ENCODE measurements at places on chromosomes 5 and 9. TPM values are rescaled to one million over a fixed set of nuclear protein-coding genes. Genes with fewer than 3 reads are reported as not detected.

Gene MTREX
- total RNA-seq = 78.8 TPM

Gene FGF1
- total RNA-seq = 6.8 TPM

Gene GARIN3
- total RNA-seq = not detected

Gene SPINK5
- 0.09 TPM for total RNA-seq

Gene SV2C
- total RNA-seq = 9.3 TPM

Gene TAF11L5
- not detected for total RNA-seq

Gene PRRX2
- not detected for total RNA-seq

Gene DOCK2
- total RNA-seq = 5.8 TPM

Gene GLRA1
- 3.6 TPM for total RNA-seq

Gene IFNK
- not detected for total RNA-seq

Gene SLC44A1
- total RNA-seq = 24.2 TPM

DNA sequence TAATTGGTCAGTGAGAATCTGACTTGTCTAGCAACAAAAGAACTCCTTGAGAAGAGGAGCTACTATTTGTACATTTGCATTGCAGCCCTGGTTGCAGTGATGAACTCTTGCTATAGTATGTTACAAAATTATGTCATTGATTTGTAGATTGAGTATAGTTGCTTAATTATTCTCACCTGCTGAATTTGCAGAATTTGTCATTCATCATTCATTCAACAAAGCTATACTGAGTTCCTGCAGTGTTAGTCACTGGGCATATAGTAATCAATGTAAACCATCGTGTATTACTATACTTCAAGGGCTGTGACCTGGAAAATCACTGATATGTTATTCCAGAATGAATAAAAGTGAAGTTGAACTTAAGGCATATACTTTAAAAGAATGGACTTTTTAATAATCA, 50.1 kb downstream of the SLC1A3 start:
- no peak for DNase-seq

DNA sequence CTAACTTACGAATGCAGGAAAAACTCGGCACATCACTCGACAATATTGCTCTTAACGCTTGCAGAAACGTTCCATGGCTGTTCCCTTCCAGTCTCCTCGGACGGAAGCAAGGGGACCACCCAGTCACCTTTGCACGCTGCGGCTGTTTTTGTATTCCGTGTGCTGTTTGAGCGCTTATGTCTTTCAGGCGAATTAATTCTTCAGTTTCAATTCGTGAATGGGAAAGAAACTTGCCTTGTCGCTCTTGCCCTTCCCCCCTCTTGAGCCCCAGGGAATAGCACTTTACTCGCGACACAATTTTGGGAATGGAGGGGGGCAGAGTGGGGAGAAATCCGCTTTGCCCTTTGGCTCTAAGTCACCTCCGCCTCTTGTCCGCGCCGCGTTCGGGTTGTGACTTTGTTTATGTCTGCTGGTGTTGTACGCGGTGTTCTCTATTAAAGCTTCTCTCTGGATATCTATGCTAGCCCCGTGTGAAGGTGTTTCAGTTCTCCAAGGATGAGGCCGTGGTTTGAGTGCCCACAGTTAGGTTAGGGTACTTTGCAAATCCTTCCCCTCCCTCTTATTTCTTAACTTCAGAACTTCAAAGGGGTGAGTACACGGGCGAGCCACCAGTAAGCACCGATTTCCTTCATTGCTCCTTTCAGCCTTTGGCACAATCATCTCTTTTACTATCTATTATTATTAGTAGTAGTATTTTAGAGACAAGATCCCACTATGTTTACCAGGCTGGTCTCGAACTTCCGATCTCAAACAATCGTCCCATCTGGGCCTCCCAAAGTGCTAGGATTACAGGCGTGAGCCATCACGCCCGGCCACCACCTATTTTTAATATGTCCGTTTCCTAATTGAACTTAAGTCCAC, 2.7 kb downstream of the FOXB2 start:
- no peak for DNase-seq

DNA sequence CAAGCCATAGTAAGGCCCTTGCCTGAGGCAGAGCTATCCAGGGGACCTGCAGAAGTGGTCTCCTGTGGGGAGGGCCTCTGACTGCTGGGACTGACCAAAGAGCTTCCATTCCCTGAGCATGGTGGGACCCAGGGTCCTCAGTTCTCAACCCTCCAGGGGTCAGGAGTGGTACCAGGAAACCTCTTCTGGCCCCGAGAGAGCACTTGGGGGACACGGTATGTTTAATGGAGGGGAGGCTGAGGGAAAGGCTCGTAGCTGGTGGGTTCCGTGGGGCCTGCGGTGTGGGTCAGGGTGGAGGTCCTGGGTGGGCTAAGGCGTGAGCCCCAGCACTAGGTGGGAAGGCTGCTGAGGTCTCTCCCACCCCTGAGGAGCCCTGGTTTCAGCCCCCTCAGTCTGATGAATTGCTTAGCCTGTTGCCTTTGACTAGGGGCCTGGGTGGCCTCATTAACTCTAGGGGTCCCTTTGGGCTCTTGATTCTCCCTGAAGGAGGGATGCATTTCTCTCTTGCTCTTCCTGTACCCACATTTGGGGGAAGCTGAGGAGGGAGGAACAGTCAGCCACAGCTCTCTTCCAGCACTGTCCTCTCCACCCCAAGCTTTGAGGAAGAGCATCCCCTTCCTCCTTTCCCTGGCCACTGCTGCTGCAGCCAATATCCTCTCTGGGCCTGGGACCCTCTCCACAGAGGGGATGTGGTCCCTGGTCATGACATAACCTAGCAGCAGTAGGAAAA, 34.0 kb downstream of the CSF1R start:
- no peak for DNase-seq

DNA sequence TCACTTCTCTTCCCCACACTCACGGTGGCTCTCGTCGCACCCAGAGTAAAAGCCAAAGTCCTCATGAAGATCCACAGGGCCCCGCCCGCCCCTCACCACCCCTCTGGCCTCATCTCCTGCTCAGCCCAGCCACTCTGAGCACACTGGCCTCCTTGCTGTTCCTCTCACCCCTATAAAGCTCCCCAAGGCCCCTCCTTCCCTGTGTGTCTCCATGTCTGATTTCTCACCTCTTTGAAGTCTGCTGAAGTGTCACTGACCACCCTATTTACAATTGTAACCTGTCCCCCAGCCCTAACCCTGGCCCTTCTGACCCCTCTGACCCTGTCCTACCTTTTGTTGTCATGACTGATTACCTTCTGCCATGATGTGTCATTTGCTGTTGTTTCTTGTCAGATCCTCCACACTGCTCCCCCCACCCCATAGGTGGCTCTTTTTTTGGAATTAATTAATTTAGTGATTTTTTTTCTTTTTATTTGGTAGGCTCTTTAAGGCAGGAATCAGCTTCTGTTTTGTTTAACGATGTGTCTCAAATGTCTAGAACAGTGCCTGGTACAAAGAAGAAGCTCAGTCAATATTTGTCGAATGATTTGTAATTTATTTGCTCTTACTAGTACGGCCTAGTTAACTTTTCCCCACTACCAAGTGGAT, 90.2 kb downstream of the IQGAP2 start:
- DNase-seq = no peak

GRCh38 chr9:121357011-121357410, 13.0 kb downstream of the STOM start:
- no peak for DNase-seq

- DNase-seq = no peak
Measured at GRCh38 chr5:116566251-116566650, 8.4 kb downstream of the SEMA6A start.

GRCh38 chr9:127129718-127130085, 7.3 kb upstream of the ANGPTL2 start:
- no peak for DNase-seq

- no peak for DNase-seq
Measured at GRCh38 chr9:133237035-133237731, 28.1 kb upstream of the OBP2B start.

GRCh38 chr9:116499986-116500871, 186.9 kb upstream of the TRIM32 start:
- DNase-seq = no peak

- peak; percentile 6 for DNase-seq
Measured at GRCh38 chr5:72445969-72446368, 61.2 kb downstream of the ZNF366 start.

DNA sequence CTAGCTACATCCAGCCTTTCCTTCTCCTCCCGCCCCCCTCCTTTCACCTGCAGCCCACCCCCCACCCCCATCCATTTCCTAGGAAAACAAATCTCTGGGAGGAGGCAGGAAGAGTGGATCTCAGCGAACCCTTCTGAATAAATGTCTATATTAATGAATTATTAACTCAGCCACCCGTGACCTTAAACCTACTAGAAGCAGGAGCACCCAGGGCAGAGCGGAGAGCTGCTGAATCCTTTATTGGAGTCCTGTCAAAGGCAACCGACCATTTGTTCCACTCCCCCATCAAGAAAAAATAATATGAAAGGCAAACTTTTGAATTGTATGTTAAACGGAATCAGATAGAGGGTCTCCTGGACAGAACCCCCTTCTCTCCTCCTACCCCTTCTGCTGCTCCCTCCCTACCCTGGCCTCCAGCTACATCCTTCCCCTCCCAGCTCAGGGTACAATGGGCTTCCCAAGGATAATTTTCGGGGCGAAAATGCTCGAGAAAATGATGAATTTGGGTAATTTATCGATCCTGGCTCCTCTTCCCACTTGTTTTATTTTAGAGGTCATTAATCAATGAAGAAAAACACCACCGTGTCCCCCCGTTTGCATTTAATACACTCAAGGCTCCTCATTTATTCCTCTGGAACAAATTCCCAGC, 3.3 kb upstream of the PRDM6 start:
- no peak for DNase-seq

DNA sequence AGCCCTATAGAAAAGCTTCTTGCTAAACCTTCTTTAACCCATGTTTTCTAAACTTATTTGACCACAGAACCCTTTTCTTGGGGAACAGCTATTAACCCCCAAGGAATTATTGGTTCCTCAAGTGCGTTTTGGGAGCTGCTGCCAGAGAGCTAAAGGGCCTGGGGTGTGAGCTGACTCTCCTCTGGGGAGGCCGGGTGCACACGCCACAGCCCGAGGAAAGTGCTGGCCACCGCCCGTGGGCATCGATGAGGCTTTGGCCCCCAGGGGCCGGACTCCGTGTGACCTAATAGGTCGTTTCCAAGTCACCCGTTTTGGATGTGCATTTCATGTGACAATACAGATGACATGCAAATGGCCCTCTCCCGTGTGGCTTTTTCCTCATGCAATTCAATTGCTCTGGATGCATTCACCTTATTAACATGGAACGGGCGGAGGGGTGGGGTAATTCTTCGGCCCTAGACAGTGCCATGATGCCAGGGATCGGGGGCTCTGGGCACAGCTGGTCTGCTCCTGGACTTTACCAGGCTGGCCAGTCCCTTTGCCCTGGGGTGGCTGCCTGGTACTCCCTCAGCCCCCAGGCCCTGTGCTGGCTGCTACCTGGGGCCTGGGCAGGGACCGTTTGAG, 19.5 kb downstream of the PLPP7 start:
- no peak for DNase-seq

- DNase-seq = no peak
Measured at GRCh38 chr5:95393279-95393678, 2.1 kb downstream of the FAM81B start.

DNA sequence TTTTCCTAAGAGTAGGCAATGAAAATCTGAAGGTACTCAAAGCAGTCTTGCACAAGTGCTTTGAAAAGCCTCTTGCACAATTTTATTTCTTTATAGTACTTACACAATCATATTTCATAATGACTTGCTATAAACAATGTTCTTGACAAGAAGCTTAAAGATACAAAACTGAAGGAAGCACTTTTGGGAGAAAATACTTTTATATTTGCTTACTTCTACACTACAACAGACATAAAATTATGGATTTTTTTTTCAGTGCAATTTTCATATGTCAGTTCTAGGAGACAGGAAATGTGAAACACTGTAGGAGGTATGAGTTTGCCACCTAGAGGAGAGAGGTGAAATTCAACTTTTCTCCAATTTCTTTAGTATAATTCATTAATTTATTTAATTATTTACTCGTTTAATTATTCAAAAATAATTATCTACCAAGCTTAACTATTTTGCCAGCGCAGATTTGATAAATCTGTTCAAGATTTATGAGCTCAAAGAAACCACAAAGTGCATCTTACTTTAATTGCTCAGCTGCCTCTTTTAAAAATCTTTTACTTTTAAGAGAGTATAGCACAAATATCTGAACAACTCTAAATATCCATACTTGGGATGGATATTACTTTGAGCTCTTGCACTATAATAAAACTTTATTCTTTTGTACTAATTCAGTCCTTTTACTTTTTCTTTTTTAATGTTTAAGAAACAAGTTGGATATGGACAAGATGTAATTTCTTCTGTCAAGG, 29.0 kb upstream of the CDKN2B start:
- no peak for DNase-seq

GRCh38 chr9:104775976-104776375, 12.0 kb downstream of the NIPSNAP3B start:
- no peak for DNase-seq

- DNase-seq = peak; percentile 94
Measured at GRCh38 chr5:177133096-177133852, at the start of gene NSD1. NSD1 (plus strand) TSS chr5:177133773; CDS start chr5:177135104, 1,331 bp downstream.

- DNase-seq = no peak
Measured at GRCh38 chr5:107874795-107875194, 204.1 kb upstream of the EFNA5 start.

GRCh38 chr5:158754018-158754514, 345.6 kb downstream of the EBF1 start:
- no peak for DNase-seq

DNA sequence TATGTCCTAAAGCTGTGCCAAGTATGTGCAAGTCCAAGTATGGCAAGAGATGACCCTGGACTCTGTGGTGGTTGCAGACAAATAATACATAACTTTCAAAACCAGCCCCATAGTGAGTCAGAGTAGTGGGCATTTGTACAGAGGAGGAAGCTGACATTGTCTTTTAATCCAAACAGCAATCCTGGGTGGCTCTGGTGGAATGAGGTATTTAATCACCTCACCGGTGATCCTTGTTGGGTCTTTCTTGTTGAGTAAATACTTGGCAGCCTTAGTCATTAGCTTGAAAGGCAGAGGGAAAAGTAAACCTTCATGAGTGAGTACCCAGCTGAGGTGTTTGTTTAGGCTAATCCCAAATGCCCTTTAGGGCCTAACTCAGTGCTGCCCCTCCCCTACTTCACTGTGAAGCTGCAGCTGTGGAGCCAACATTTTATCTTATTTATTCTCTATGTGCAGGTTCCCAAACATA, 148.7 kb upstream of the SLC12A2 start:
- DNase-seq = no peak

DNA sequence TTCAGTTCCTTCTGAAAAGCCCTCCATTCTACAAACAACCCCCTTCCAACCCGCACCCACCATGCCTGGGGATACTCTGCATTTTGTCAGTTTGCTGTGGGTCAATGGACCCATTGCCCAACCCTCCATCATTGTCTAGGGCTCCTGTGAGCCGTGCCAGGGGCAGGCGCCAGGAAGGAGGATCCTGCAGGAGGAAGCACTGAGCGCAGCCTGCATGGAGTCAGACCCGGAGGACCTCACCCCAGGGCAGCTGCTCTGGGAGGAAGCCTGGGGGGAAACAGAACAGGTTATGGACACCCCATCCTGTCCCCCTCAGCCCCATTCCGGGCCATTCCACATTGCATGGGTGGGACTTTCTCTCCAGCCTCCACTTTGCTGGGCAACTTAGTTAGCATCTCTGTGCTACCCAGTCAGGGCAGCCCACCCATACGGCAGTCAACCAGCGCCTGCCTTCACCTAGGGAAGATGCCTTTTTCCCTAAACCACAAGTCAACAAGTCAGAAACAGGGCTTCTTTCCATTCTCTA, 48.6 kb upstream of the VDAC1 start:
- DNase-seq = no peak

Measured in cerebellum (tissue), 4 donors.